ENCODE measurements at places on chromosomes 5 and 9.
A peak's percentile ranks its signal among the peaks of the same experiment; 100 is the strongest.

DNA sequence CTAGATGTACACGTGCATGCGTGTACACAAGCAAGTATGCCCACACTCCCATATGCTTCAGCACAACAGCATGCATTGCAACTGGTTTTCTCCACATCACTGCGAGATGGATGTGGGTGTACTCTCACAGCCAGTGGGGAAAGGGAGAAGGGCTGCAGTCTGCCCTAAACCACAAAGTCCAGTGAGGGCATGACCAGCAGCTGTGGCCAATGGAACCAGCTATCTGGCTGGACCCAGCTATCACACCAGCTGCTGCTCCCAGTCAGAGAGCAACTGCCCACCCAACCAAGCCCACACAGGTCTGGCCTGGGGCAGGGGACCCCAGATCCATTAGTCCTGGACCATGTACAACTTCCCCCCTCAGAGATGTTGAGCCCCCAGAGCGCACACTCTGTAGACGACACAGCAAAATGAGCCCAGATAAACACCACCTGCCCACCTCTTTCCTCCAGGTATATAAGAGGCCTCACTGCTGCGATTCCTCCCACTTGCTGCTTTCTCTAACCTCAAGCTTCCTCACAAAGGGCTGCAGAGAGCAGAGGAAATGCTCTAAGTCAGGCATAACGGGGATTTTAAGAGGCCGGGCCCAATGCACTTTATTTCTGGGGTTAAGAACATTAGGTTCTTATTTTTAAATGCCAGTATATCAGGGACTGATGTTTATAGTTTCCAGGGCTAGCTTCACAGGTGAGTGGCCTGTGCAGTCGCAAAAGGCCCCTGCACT lies 39.0 kb downstream of the SHB start:
- DNase-seq = no peak

DNA sequence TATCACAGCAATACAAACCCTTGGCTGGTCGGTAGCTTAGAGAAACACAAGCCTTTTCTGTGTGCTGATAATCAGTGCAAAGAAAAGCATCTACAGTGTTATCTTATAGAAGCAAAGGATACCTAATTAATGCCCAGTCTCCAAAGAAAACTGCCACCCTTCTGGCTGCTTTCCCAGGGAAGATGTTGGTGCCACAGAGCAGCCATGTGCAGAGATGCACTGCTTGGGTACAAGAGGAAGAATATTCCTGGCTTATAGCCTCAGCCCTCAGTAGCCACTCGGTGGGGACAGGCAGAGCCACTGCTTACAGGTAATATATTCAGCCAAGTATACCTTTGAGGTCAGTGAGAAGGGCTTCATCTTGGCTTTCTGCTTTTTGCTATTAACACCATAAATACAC lies 185.3 kb downstream of the PCSK1 start:
- DNase-seq = no peak

GRCh38 chr9:75891771-75892215 lies 1.3 kb downstream of the PCSK5 start:
- no peak for DNase-seq

DNA sequence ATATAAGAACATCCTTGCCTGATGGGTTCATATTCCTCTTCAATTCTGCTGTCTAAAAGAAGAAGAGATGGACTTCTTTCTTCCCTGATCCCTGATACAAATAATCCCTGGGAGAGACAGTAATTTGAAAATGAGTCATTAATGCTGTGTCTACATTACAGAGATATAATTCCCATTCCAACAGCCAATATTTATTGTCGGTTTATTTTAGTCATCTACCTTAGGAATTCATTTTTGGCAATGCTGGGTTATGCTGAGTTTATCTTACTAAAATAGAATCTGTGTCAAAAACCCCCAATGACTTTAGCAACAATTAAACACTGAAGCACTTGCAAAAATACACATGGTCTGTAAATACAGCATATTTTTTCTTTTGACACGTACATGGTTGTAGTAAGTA lies 23.9 kb downstream of the ZNF474 start:
- no peak for DNase-seq

DNA sequence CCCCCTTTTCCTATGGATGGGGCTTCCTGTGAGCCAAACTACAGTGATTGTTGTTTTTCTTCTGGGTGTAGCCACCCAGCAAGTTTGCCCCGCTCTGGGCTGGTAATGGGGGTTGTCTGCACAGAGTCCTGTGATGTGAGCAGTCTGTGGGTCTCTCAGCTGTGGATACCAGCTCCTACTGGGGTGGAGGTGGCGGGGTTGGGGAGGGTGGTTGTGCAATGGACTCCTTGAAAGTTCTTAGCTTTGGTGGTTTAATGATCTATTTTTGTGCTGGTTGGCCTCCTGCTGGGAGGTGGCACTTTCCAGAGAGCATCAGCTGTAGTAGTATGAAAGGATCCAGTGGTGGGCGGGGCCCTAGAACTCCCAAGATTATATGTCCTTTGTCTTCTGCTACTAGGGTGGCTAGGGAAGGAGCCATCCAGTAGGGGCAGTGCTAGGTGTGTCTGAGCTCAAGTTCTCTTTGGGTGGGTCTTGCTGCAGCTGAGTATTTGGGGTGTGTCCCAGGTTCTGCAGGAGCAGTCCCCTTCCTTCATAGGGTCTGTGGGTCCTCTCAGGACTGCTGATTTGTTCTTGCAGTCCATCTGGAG lies 275.6 kb upstream of the PAPPA start:
- DNase-seq = no peak

GRCh38 chr9:128503870-128504269 lies 649 bp upstream of the GLE1 start:
- DNase-seq = no peak

DNA sequence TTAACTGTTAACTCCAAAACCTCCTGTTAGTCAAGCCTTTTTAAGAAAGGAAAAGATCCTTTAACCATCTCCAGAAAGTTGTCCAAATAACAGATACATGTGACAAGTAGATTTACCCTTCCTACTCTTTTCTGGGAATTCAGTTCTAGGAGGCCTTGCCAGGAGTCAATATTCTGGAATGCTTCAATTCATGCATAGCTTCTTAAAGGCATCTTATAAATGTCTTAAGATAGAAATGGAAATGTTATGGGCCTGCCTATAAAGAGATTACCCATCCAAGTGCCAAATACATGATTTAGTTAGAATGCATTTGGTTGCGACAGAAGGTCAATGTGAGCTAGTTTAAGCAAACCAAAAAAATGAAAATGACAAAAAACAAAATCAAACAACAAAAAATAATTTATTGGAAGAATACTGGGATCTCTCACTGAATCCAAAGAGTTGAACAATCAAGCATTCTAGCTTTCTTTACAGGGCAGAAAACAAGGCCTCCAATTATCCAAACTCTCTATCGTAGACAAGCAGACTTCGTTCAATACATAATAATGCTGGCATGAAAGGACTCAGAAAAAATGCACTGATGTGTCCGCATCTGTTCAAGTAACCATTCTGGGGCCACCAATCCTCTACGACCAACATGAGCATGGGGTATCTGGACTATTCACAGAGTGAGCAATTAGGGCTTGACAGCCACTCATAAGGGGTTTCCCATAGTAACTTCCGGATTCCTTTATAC lies 188.6 kb downstream of the CTNND2 start:
- no peak for DNase-seq

- no peak for DNase-seq
These were observed 48.3 kb upstream of the PIK3R1 start for GRCh38 chr5:68167195-68167651.

GRCh38 chr9:114035221-114035844 lies 42.8 kb downstream of the AMBP start:
- no peak for DNase-seq

GRCh38 chr9:101081641-101082040 lies 53.1 kb downstream of the PLPPR1 start:
- DNase-seq = no peak

GRCh38 chr9:14524873-14525515 lies 168.2 kb downstream of the ZDHHC21 start:
- DNase-seq = peak; percentile 68

Data from NCI-H1436 treated with DMSO at 0.1 percent for 48 hours (cell line).